GM20000 (cell line): ENCODE measurements at places on chromosomes 6 and 20.

GRCh38 chr6:144263786-144264185 is 21.3 kb upstream of the UTRN start:
- no peak for DNase-seq

DNA sequence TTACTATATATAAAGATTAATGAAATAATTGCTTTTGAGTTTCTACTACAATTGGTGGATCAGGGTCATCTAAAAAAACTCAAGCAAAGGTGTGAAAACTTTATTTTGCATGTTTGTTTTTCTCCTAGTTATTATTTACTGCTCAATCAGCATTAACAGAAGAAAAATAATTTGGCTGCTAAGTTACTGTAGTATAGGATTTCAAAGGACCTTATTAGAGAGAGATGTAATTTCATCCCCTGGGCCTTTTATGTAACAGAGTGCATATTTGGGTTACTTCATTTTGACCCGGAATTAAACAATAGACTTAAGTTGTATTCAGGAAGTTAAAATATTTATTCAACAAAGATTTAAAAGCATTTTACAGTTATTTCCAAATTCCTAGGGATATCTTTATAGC is 49.8 kb downstream of the EYA4 start:
- DNase-seq = no peak

- no peak for DNase-seq
Measured at GRCh38 chr6:134816780-134817179, 133.1 kb downstream of the ALDH8A1 start.

GRCh38 chr6:55901765-55902270 is 26.4 kb upstream of the BMP5 start:
- no peak for DNase-seq

DNA sequence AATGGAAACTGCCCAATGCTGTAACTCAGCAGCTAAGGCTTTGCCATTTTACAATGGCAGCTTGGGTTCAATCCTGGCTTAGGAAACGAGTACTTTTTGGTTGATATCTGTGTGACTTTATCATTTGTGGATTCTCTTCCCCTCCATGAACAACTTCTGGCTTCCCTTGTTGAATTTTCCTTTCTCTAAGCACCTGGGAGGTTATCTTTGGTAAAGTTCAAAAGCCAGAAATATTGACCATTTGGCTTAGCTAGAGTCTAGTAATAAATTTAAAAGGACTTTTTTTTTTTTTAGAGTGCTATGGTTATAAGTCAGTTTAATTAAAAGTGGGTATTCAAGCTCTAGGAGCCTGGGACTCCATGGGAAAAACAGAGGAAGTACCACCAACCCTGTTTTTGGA is 31.7 kb upstream of the TPD52L1 start:
- DNase-seq = no peak

DNA sequence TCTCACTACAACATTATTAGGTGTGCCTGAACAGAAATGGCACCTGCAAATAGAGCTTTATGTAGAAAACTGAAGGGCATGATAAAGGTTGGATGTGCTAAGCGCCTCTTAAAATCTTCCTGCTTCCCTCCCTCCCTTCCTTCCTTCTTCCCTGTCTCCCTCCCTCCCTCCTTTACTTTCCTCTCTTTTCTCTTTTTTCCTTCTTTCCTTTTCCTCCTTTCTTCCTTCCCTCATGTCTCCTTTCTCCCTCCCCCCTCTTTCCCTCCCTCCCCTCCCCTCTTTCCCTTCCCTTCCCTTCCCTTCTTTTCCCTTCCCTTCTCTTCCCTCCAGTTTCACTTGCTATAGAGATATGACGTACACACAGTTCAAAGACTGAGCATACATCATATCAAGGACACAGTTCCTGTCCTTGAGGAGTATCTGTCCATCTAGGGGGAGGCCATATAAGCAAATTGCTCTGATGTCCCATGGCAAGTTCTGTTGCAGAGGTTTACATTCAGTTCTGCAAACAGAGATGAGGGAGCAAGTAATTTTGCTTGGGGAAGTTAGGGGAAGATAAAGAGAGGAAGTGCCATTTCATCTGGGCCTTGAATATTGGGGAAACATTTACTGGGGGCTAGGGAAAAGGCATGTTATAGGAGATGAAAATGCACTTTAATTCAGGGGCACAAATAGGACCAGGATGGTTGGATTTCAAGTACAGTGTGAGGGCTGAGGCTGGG is 79.0 kb upstream of the EEF1E1 start:
- no peak for DNase-seq

- no peak for DNase-seq
Measured at GRCh38 chr6:16669227-16669626, 92.0 kb downstream of the ATXN1 start.

- DNase-seq = peak; percentile 59
Measured at GRCh38 chr6:6588064-6588923, at the start of gene LY86. TSS of gene LY86 (plus strand) at chr6:6588720. CDS start at chr6:6588735, 15 bp downstream.

GRCh38 chr6:10569392-10570127 is 48.4 kb downstream of the GCNT2 start:
- no peak for DNase-seq

DNA sequence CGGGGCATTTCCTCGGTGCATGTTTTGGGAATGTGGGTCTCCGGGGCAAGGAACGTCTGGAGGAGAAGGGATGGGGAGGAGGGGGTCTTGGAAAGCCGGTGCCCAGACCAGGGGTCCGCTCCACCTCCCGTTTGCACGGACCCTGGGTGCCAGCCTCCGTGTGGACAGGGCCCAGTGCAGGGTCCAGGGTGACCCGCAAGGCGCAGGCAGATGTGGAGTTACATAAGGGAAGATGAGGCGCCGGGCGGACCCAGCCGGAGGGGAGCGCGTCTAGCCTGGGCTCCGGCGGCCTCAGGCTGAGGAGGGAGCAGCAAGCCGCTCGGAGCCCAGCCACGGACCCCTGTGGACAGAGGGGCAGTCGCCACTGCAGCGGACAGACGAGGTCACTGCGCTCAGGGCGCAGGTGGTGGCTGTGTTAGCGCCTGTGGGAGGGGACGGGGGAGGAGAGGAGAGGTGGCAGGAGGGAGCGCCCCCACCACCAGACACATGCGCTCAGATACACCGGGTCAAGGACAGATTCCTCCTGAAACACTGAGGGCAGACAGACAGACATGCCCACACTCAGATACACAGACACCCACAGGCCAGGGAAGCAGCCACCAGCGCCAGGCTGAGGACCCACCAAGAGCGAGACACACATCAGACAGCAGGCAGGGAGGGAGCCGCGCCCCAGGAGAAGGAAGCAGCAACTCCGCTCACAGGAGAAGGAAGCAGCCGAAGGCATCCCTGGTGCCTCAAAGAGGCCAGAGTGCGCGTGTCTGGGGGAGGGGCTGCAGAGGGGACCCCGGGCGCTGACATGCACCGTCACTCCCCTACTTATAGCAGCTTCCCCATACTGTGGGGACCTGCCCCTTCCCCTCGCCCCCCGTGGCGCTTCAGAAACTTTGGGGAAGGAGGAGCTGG is 839 bp upstream of the HRH3 start:
- DNase-seq = peak; percentile 42

DNA sequence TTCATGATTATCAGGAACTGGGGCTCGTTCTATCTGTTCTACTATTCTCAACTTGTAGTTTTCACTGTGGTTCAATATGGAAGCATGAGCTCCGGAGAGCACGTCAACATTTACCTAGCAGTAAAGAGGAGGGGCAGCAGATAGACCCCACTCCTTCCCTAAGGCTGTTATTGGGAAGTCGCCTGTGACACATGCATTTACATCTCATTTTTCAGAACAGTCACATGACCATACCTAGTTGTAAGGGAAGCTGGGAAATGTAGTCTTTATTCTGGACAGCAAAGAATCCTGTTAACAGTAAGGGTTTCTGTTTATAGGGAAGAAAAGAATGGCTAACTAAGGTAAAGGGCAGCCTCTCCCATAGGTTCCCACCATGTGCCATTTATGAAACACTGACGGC is 158.3 kb downstream of the ZFP64 start:
- no peak for DNase-seq

- peak; percentile 58 for DNase-seq
Measured at GRCh38 chr20:33915726-33916331, 77.9 kb upstream of the RALY start.

DNA sequence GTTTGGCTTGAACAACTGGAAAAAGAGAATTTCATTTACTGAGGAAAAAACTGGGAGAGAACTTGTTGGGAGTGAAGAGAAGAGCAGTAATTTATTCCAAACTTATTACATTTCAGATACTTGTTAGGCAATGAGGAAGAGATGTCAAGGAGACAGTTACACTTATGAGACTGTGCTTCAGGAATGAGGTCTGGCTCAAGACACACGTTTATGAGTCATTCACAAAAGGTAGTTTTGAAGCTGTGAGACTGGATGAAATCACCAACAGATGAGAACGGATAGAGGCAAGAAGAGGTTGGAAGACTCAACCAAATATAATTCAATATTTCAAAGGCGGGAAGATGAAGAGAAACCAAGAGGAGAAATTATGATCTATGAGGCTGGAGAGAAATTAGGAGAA is 70.6 kb upstream of the DEFB112 start:
- DNase-seq = no peak

GRCh38 chr6:138909975-138910374 is 78.1 kb downstream of the REPS1 start:
- no peak for DNase-seq

- peak; percentile 65 for DNase-seq
Measured at GRCh38 chr20:51014797-51015722, 7.8 kb downstream of the KCNG1 start.

- DNase-seq = no peak
Measured at GRCh38 chr6:111030008-111031007, 48.5 kb downstream of the RPF2 start.

- no peak for DNase-seq
Measured at GRCh38 chr6:138535728-138536455, 36.6 kb upstream of the NHSL1 start.

DNA sequence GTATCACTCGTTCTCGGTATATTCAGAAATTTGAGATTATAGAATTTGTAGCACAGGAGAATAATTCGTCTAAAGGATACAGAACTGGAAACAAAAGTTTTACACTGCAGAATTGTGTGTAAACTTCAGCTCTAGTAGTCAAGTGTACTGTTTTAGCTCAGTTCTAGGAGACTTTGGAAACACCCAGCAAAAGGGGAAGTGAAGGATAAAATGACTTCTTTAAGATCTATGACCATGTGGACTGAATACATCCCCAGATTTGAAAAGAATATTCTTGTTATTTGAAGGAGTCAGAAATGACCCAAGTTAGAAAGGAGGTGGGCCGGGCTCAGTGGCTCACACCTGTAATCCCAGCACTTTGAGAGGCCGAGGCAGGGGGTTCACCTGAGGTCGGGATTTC is 174.0 kb upstream of the FOXQ1 start:
- DNase-seq = no peak

DNA sequence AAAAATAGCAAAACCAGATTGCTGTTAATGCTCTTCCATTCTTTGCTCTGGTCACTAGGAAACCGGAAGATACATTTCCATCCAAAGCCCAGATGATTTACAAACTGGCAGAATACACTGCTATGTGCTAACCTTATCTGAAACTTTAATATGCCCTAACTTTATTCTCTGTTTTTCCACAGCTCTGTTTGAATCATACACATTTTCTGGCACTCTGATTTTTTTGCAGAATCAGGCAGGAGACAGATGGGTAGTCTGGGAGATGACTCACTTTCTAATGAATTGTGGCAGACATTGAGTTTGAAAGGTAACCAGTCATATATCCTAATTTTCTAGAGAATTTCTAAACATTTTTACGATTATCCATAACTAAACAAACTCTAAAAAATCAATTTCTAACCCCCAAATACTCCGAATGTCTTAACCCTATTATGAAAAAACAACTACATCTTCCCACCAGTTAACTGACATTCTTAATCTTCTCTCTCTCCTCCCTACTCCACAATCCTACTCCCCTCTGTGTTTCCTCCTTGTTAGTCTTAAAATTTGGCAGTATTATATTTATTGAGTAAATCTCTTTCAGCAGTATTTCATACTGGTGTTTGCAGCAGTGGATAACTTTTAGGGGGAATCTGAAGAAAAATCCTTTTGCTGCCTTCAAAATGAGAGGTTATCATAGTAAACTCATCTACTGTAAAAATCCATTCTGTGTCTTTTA is 63.5 kb downstream of the MAN1A1 start:
- no peak for DNase-seq

DNA sequence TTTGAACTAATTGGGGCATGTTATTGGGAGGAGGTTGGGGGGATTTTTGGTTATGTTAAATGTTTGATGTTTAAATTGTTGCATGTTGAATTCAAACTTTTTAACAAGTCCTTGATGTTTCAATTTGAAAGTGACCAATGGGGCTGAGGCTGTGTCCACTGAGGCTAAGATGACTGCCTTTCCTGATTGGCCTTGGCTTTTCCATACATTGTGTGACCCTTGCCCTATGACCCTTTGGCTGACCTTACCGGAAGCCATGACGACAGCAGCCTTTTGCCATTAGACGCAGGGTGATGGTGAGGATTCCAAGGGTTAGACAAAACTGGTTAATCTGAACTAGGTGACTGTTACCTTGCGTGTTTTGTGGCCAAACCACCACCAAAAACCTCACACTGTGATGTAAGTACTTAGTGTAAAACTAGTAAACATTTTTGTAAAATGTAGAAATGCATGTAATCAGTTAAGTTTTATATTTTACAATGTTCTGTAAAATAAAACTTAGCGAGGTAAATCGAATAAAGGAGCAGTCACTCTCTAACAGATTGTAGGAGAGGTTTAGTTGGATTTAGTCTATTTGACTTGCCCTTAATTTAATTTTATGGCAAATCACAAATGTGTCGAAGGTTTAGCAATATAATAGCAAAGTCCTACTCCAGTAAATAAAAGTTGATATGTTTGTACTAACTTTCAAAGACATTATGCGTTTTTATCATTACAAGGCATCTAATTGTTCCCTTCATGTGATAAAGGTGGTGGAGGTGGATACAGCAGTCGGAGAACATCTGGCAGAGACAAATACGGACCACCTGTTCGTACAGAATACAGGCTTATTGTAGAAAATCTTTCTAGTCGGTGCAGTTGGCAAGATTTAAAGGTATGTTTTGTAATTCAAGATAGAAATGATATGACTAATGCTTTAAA is 1.6 kb downstream of the SRSF6 start:
- DNase-seq = no peak

DNA sequence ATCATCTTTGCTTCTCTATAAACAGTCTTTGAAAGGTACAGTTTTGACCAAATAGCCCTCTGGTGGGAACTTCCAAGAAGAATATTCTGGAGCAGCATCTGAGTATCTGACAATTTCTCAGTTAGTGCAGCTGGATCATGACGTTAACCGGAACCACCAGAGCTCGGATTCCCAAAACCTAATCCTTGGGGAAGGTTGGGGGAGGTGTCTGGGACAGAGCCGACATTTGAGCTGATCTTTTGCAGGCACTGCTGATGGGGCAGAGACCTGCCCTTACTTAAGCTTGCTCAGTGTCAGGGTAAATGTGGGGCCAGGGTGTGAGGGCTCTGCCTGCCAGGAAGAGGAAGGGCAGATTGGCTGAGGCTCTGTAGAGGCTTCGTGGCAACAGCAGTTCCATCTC is 416.6 kb downstream of the DHX35 start:
- DNase-seq = no peak

- DNase-seq = no peak
Measured at GRCh38 chr6:106194949-106195921, 109.1 kb downstream of the PRDM1 start.

DNA sequence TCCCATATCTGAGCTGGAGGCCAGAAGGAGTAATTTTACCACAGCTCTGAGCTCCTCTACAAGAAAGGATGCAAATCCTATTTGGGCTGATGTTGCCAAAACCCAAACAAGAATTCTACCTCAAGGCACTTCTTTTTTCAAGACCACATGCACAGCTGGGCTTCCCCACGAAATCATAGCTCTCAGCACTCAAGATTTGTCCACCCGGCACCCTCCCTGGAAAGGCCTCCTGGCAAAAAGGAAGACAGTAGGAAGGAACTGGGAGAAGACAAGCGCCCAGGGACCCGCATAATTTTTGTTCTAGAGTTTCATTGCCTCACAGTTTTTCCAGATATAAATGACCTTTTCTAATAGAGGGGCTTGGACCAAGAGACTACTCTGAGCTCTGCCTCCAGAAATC is 90.5 kb downstream of the BANF2 start:
- DNase-seq = no peak
